ENCODE measurements at places on chromosomes 2 and 18.

GRCh38 chr18:24488824-24489493 lies 28.5 kb downstream of the HRH4 start:
- no peak for DNase-seq

- no peak for DNase-seq
Measured at GRCh38 chr18:67081482-67082211, 434.9 kb downstream of the DSEL start.

DNA sequence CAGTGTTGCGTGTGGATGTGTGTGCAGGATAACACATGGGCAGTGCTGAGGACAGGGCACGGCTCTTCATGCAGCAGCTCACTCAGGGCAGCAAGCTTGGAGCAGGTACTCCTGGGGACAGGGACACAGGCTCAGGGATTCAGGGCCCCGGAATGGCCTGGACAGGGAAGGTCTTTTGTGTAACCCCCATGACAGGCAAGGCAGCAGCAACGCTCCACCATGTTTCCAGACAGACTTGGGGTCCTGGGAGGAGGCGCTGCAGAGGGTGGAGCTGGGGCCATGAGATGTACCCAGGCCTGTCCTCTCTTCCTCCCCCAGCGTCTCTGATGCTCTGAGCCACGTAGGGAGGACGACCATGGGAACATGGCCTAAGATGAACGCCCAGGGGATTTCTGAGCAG lies 58.3 kb downstream of the ADNP2 start:
- no peak for DNase-seq

GRCh38 chr18:66795051-66795450 lies 191.2 kb upstream of the CDH19 start:
- no peak for DNase-seq

DNA sequence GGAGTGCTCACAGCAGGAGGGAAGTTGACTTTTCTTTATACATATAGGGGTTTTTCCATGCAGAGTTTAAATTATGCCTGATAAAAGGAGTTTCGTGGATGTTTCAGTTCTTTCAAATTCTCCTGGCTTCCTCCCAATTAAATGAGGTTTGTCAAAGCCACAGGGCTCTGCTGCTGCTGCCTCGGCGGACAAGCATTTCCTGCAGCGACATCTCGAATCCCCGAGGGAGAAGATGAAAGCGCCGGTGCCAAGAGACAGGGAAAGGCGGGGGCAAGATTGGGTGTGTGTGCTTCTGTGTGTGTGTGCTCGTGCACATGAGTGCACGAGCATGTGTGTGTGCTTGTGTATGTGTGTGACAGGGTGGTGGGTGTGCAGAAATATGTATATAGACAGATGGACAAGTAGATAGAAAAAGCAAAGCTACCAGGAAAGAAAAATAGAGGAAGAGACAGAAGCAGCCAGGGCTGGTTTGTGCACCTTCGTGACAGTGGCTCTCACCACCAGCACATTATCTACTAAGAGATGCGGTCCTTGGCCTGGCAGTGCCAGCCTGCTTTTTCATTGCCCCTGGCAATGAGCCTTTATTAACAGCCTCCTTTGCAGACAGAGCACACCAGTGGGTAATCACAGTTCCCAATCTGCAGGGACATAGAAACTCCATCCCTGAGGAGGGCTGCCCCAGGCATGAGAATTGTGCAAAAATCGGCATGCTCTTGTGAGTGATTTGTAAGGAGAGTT lies 76.2 kb downstream of the CDK15 start:
- DNase-seq = no peak

GRCh38 chr2:240457223-240458043 lies 22.0 kb downstream of the GPC1 start:
- DNase-seq = no peak

DNA sequence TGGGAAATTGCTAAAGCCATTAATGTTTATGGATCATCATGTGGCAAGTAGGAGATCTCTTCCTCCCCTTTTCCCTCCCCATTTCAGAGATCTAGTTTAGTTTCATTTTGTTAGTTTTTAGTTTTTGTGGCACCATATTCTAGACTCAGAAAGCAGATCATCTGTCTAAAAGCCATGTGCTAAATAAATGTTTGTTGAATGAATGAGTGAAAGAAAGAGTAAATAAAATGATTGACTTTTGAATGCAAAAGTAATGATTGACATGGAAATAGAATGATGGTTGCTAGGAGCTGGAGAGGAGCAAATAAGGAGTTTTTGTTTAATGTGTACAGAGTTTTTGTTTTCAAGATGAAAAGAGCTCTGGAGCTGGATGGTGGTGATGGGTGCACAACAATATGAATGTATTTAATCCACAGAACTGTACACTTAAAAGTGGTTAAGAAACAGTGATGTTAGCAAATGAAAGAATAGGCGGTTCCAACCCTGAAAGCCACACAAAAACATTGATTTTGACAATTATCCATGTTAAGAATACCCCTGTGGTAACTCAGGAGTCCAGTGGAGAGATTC lies 23.6 kb downstream of the TMEM178A start:
- no peak for DNase-seq

- DNase-seq = no peak
Measured at GRCh38 chr18:70355620-70356385, 67.0 kb downstream of the SOCS6 start.

DNA sequence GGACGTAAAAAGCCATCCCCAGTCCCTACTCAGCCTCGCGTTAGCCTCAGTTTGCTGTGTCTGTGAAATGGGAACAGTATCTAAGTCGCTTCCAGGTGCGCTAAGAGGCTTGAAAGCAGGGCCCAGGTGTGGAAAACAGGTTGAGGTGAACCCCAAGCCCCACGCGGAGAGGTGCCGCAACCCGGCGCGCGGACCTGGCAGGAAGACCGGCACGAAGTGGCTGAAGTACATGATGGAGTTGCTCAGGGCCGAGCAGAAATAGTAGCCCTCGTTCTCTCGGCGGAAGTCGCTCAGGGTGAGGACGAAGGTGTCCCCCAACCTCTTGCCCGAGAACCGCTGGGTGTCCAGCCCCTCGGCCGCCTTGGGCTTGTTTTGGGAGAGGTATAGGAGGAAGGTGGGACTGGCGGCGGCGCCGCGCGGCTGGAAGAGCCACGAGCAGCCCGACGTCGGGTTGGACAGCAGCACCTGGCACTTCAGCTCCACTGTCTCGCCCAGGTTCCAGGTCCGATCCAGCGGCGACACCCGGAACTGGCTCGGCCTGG lies 508 bp downstream of the CD8A start:
- DNase-seq = no peak

DNA sequence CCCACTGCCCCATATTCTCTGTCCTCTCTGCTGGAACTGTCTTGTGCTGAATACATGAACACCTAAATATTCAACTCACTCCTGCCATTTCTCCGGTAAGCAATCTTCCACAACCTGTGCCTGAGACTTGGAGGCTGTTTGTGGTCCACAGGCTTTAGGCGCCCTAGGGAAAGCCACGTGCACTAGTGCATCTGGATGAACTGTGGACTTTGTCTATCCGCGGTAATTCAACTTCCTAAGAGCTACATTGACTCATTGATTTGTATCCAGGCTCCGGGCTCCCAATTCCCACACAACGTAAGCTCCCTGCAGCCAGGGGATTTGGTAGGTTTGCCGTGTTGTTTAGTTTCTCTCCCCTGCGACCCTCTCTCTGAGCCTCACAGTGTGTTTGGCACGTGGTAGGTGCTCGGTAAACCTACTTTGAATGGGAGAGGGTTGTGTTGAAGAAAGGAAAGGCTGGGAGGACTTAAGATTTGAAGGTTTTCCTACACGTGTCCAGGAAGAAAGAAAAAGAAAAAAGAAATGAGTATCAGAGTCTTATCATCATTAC lies 718.2 kb downstream of the DPP10 start:
- no peak for DNase-seq

DNA sequence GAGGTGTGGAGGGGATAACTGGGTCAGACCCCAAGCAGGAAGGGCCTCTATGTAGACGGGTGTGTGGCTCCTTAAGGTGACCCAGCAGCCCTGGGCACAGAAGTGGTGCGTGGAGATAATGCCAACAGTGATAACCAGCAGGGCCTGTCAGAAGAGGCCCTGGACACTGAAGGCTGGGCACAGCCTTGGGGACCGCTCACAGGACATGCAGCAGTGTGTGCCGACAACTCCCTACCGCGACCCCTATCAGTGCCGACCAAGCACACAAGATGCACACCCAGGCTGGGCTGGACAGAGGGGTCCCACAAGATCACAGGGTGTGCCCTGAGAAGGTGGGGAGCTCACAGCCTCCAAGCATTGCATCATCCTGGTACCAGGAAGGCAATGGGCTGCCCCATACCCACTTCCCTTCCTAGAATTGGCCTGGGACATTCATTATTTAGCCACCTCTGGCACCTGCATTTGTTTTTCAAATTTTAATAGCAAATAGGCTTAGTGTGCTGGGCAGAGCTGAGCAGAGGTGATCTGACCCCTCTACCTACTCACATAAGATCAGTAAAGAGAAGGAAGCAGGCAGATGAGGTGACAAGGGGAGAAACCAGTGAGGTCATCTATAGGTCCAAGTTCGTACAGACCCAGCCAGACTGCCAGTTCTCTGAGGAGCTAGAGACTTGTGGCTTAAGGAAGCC lies 55.2 kb downstream of the BCL11A start:
- no peak for DNase-seq

- peak; percentile 72 for DNase-seq
Measured at GRCh38 chr2:71801969-71802368, 345.7 kb downstream of the CYP26B1 start.

DNA sequence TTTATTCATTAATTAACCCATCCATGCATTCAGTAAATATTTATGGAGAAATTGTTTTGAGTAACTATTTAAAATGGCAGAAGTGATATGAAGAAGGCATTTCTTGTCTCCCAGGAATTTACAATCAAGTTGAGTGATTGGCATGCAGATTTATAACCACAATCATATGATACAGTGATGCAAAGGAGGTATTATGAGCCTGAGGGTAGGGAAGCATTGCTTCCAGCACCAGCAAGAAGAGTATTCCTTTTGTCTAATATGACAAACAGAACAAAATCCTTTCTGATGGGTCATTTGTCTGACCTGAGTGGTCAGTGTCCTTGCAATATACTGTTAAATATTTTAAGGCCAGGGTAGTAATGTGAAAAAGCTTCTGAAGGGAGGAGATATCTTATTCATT lies 244.2 kb upstream of the RGPD4 start:
- no peak for DNase-seq

- DNase-seq = peak; percentile 84
Measured at GRCh38 chr18:74457725-74458421, 765 bp upstream of the DIPK1C start.

DNA sequence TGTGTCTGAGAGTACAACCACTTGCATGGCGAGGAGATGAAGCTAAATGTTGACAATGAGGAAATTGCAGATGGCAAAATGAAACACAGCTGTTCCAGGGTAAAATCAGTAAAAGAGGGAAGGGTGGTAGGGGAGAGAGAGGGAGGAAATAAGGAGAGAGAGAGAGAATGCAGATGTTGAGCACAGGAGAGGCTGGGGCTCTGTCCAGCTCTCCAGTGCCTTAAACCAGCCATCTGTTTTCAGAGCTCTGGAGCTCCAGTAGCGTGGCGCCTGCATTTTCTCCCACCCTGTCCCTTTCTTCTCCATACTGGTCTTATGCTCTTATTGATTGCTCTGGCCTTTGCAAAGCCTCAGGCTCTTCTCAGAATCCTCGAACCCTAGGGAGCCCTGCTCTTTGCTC lies 52.7 kb upstream of the BOD1L2 start:
- DNase-seq = no peak

DNA sequence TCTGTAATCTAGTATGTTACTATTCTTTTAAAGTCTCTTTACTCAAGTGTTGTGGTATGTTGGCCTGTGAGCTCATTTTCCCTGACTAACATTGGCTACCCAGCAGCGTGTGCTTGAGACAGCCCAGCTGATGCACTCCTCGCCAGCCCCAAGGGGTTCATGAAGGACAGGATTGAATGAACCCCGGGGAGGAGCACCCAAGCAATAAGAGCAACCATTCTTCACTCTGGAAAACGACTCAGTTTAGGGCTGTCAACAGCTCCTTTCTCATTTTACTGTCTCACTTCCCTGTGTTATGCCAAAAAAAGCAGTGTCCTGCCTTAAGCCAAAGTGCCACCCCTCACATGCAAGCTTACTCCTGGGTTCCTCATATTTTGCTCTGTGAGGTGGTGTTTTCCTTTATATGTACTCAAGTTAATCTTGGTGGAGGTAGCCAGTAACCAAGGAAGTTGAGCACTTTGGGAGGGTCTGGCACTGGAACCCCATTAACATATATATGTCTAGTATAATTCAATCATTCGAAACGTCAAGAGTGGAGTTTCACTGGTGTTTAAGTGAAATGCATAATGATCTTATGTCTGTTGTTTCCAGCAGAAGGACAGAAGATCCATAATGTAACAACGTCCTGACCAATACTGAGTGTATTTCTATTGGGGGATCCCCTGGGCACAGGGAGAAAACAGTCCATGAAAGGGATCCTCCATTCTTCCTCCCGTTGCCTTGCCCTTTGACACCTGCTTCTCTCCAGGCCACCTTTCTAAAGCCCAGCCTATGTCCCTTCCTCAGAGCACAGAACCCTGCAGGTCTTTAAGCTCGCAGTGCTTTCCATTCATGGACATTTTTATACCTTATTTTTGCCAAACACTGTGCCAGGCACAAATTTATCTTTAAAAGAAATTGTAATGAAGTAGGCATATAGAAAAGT lies 43.2 kb downstream of the ATIC start:
- DNase-seq = no peak

DNA sequence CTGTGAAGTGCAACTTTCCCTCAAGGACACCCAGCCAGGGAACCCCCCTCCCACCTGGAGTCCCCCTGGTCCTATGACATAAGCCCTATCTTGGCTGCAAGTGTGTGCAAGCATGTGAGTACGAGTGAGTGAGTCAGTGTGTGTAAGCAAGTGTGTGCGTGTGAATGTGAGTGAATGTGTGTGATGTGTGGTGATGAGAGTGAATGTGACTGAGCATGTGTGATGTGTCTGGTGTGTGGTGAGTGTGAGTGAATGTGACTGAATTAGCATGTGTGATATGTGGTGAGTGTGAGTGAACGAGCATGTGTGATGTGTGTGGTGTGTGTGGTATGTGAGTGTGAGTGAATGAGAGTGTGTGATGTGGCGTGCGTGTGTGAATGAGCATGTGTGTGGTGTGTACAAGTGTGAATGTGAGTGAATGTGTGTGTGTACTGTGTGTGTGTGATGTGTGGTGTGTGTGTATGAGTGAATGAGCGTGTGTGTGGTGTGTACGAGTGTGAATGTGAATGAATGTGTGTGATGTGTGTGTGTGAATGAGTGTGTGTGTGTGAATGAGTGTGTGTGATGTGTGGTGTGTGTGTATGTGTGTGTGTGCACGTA lies 68.8 kb upstream of the SMAD7 start:
- DNase-seq = no peak

DNA sequence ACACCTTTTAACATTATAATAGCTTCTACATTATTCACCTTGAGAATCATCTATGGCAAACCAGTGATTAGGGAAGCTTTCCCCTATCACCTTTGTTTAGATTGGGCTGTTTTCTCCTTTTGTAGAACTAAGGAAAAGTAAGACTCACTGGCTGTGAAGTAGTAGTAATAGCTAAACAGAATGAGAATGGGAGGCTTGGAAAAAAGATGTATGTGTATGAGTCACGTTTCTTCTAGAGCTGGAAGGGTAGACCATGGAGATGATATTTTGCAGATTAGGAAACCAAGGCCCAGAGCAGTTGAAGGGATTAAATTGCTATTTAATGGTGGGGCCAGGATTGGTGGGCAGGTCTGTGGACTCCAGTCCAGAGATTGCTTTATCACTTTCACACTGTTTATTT lies 214.5 kb downstream of the MCFD2 start:
- DNase-seq = no peak

- no peak for DNase-seq
Measured at GRCh38 chr2:190822043-190822442, 58.6 kb upstream of the GLS start.

Measured in dorsolateral prefrontal cortex (tissue), 122 donors.